ENCODE measurements at places on chromosomes 3 and 15.

DNA sequence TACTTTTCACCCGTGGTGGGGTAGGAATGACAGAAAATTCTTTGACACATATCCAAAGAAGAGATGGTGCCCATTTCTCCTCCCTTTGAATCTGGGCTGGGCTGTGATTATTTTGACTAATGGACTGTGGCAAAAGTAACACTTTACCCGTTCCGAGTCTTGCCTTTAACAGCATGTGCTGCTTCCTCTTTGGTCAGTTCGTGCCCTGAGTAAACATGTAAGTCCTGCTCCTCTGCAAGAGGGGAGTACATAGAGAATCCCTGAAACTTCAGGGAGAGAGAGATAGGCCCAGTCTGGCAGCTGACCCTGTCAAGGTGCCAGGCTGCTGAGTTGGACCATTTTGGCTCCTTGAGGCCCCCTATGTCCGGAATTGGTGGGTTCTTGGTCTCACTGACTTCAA lies 243.1 kb downstream of the EPHB1 start:
- DNase-seq: no peak

GRCh38 chr3:185059766-185060165 lies 93.1 kb downstream of the C3orf70 start:
- DNase-seq: no peak

- peak; percentile 39 for DNase-seq
Observed at GRCh38 chr3:13157986-13158385, 84.8 kb upstream of the IQSEC1 start.

- no peak for DNase-seq
Observed at GRCh38 chr3:114711321-114711886, 417.6 kb downstream of the TIGIT start.

DNA sequence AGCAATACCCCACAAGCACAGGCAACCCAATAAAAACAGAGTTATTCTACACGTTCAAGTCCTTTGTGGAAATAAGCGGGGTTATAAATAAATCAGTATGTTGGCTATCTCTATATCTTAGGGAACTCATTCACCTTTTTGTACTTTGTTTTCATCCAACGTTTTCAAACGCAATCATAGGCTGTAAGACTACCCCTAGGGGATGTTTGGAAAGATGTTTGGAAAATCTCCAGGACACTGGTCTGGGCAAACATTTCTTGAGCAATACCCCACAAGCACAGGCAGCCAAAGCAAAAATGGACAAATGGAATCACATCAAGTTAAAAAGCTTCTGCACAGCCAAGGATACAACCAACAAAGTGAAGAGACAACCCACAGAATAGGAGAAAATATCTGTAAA lies 70.1 kb downstream of the CLDN11 start:
- DNase-seq: no peak

GRCh38 chr3:120338517-120338916 lies 10.6 kb downstream of the LRRC58 start:
- no peak for DNase-seq

DNA sequence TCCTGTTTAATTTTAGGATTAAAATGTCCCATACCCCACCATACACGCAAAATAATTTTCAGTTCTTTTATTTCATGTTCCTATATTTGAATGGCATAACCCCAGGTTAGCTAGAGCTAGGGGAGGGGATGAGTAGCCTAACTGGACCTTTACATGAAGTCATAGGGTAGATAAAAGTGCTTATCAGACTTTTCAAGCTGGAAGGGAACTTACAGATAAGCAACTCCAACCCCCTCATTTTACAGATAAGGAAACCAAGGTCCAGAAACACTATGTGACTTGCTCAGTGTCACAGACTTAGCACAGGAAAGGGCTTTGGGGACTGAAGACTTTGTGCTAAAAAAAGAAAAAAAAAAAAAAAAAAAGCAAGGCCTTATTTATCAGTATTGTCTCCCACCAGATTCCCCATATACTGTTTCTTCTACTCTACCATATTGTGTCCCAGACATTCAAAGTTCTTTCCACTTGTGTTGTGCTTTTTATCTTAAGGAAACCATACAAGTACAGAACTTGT lies 10.6 kb upstream of the TNIK start:
- DNase-seq: no peak

GRCh38 chr15:98800437-98801233 lies 152.3 kb downstream of the IGF1R start:
- DNase-seq: no peak
